ENCODE measurements at places on chromosomes 5 and 9.

DNA sequence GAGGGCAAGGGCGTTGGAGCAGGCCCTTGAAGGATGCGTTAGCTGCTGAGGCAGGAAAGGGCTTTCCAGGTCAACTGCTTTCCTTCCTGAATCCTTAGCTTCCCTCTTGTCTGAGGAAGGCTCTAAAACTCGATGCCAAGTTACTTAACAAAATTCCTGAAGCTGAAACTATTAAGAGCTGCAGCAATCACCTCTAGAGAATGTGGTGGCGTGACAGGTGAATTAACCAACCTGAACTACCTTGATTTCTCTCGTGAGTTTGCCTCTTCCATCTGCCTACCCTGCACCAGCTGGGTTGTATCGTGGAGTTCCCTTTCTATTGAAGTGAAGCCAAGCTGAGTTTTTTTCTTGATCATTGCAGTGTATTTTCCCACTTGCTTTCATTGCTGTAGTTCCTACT, 96.1 kb downstream of the PDE8B start:
- no peak overlapping the region for H3K27ac ChIP-seq
- no peak overlapping the region for H3K4me3 ChIP-seq
- H3K4me1 ChIP-seq, result no peaks in the 10 kb centered on the region
- no peaks in the 10 kb centered on the region for H3K27me3 ChIP-seq
- no peak for DNase-seq
- H3K36me3 ChIP-seq, result no peaks in the 10 kb centered on the region

DNA sequence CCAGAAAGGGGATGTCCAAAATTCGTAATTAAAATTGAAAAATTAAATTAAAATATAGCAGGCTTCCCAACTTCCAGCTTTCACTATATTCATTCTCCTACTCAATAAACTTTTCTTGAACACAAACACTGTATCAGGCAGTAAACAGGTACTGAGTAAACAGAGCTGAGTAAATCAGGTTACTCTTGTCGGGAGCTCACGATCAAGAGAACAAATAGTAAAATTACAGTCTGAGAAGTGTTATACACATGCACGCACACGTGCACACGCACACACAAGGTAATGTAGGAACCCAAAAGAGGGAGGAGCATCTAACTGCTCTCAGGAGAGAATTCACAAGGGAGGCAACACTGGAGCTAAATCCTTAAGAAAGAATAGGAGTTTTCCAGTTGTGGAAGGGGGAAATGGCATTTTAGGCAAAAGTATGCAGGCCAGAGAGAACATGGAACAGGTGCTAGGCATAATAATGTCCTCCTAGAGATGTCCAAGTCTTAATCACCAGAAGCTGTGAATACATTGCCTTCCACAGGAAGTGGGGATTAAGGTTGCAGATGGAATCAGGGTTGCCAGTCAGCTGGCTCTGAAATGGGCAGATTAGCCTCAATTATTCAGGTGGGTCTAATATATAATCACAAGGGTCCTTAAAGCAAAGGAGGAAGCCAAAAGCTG, 598.8 kb upstream of the BRINP1 start:
- H3K36me3 ChIP-seq, result no peaks in the 10 kb centered on the region
- H3K27ac ChIP-seq, result no peak overlapping the region
- no peak overlapping the region for H3K4me3 ChIP-seq
- H3K4me1 ChIP-seq, result no peaks in the 10 kb centered on the region

- no peak for DNase-seq
- H3K27ac ChIP-seq, result no peak overlapping the region
- H3K27me3 ChIP-seq, result no peaks in the 10 kb centered on the region
- no peaks in the 10 kb centered on the region for H3K36me3 ChIP-seq
- peaks cover 7% of the 10 kb centered on the region for H3K4me1 ChIP-seq
- H3K4me3 ChIP-seq, result no peak overlapping the region
These were observed 4.2 kb downstream of the USP20 start for GRCh38 chr9:129839324-129840023.

GRCh38 chr5:79193643-79194042, 42.3 kb upstream of the JMY start:
- H3K27me3 ChIP-seq, result no peaks in the 10 kb centered on the region
- no peak overlapping the region for H3K4me3 ChIP-seq
- H3K4me1 ChIP-seq, result no peaks in the 10 kb centered on the region
- H3K27ac ChIP-seq, result no peak overlapping the region
- H3K36me3 ChIP-seq, result no peaks in the 10 kb centered on the region

GRCh38 chr5:106314221-106314824, 1356.4 kb downstream of the EFNA5 start:
- H3K27me3 ChIP-seq, result no peaks in the 10 kb centered on the region
- H3K27ac ChIP-seq, result no peak overlapping the region
- H3K4me1 ChIP-seq, result no peaks in the 10 kb centered on the region
- no peak overlapping the region for H3K4me3 ChIP-seq

DNA sequence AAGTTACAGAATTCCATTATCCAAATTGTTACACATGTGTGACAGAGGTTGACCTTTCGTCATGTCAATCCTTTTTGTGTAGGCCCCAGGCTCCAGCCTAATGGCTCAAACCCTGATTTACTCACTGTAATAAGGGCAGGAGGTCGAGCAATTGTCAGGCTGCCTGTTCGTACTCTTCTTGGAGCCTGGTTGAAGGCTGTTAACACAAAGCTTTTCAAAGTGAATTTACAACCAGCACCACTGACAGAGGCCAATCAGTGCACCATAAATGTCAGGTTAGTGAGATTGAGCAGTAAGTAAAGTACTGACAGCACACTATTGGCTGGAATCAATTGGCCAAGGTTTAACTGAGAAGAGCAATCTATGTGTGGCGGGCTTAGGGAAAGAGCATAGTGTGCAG, 16.8 kb downstream of the PRDM6 start:
- no peak for DNase-seq
- no peaks in the 10 kb centered on the region for H3K36me3 ChIP-seq
- H3K27me3 ChIP-seq, result no peaks in the 10 kb centered on the region
- no peak overlapping the region for H3K4me3 ChIP-seq
- no peaks in the 10 kb centered on the region for H3K4me1 ChIP-seq

DNA sequence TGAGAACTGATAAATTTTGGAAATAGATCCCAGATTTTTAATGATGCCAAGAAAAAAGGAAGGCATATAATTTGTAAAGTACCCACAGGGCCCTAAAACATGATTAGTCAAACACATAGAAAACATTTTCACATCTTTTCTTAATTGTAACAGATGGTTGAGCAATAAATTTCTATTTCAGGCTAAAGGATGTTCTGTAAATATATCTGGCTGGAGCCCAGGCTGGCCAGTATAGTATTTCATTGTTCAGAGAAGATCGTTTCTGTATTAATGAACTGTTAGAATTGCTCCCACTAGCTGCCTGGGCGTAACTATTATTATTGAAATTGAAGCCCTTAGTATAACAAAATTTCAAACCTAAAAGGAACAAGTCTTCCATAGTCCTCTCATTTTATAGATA, 105.3 kb upstream of the SMC2 start:
- no peaks in the 10 kb centered on the region for H3K4me1 ChIP-seq
- no peak for DNase-seq
- H3K27ac ChIP-seq, result no peak overlapping the region
- no peaks in the 10 kb centered on the region for H3K36me3 ChIP-seq
- H3K4me3 ChIP-seq, result no peak overlapping the region

Measured in GM12878 (cell line).